ENCODE measurements at places on chromosomes 16 and 17.
A peak's percentile ranks its signal among the peaks of the same experiment; 100 is the strongest.

- DNase-seq: no peak
Observed at GRCh38 chr16:62965831-62966230, 929.6 kb upstream of the CDH8 start.

GRCh38 chr17:76686538-76687297 lies 24.0 kb downstream of the MXRA7 start:
- no peak for DNase-seq

GRCh38 chr17:4610162-4610561 lies 25.8 kb downstream of the SMTNL2 start:
- no peak for DNase-seq

DNA sequence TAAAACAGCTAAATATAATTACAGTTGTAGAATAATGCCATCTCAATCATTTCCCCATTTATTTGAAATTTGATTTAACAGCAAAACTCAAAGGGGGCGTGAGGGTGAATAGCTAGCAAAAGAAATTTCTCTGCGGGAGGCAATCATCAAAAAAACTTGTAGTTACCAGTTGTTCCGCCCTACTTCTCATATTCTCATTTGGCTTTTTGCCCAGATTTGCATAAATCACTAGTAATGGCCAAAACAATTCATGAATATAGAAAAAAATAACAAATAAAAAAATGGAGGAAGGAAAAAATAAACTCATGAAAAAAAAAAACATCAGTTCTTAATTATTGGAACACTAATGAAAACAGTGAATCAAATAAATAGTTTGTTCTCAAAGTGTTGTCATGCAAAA lies 722.6 kb upstream of the KIF2B start:
- no peak for DNase-seq

DNA sequence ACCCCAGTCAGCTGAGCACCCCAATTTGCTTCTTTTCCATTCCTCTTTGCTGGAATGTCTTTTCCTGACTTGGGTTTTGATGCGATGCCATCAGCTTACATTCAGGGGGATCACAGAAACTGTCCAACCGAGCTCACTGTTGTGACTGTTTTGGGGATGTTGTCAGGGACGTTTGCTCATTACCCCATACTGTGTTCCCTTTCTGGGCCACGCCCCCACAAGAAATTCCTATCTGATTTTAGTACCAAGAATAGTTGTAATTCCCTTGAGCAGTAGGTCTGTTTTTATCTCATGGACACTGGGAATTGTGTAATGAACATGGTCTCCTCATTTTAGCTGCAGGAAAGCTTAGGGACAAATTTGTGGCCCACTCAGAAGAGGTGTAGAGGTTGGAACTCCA lies 2.6 kb upstream of the NTN1 start:
- DNase-seq: no peak

- no peak for DNase-seq
Observed at GRCh38 chr17:17108451-17109049, 66.3 kb downstream of the MPRIP start.

DNA sequence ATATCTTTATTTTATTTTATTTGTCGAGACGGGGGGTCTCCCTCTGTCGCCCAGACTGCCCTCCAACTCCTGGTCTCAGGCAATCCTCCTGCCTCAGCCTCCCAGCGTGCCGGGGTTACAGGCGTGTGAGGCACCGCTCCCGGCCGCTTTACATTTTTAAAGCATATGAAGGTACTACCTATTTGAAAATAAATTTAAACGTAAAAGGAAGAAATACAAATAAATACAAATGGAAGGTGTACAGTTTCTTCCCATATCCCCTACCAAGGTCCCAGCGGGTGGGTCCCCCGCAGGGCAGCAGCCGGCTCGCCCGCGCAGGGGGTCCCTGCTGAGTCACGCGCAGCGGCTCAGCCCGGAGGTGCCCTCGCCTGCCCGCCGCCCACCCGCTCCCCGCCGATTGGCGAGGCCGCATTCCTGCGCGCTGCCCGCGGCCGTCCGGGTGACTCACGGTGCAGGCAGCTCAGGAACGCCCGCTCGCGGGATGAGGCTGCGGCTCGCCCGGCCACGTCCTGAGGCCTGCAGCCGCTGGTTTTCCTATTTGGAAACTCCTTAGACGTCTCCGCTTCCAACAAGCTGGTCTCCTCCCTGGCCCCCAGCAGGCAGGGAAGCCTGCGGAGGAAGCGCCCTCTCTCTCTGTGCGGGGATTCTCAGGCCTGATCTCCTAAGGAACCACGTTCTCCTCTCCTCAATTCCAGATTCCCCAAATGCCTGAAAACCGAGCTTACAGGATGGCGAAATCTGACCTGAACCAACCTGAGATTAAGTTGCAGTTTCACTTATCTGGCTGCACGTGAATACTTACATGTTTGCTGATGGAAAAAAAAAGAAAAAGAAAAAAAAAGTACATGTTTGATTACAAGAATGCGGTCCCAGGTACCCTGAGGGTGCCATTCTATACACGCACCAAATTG lies 54.8 kb upstream of the MAP3K14 start:
- DNase-seq: peak; percentile 94

DNA sequence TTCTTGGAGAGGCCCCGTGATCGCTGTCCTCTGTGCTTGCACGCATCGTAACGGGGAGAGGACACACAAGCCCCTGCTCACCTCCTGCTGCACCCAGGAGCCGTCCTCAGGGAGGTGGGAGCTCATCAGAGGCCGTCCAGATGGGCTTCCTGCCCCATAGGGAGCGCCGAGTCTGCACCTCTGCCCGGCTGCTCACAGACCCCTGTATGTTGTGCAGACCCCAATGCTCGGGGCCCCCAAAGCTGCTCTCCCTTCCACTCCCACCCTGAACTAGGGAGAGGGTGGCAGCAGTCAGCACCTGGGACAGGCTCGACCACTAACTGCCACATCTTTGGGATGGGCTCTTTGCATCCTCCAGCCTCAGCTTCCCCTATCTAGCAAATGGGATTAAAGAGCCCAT lies 4.4 kb upstream of the ZNF469 start:
- no peak for DNase-seq

DNA sequence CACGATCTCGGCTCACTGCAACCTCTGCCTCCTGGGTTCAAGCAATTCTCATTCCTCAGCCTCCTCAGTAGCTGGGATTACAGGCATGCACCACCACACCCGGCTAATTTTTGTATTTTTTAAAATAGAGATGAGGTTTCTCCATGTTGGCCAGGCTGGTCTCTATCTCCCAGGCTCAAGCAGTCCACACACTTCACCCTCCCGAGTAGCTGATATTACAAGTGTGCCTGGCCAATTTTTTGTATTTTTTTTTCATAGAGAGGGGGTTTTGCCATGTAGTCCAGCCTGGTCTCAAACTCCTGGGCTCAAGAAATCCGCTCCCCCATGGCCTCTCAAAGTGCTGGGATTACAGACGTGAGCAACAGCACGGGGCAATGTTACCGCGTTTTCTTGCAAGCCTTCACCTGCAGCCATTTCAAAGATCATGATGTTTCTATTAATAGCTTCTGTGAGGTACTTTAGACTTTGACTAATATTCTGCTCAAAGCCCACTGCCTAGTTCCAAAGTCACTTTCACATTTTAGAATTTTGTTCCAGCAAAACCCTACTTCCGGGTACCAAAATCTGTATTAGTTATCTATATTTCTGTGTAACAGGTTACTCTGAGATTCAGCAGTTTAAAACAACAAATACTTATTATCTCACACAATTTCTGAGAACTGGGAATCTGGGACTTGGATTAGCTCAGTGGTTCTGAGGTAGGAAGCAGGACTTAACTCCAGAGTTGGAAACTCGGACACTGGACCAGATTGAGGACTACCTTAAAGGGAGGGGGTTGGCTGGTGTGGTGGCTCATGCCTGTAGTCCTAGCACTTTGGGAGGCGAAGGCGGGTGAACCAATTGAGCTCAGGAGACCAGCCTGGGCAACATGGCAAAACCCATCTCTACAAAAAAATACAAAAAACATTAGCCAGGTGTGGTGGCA lies 12.0 kb upstream of the MED13 start:
- DNase-seq: no peak

- DNase-seq: no peak
Observed at GRCh38 chr17:74954665-74955421, 17.7 kb downstream of the HID1 start.

DNA sequence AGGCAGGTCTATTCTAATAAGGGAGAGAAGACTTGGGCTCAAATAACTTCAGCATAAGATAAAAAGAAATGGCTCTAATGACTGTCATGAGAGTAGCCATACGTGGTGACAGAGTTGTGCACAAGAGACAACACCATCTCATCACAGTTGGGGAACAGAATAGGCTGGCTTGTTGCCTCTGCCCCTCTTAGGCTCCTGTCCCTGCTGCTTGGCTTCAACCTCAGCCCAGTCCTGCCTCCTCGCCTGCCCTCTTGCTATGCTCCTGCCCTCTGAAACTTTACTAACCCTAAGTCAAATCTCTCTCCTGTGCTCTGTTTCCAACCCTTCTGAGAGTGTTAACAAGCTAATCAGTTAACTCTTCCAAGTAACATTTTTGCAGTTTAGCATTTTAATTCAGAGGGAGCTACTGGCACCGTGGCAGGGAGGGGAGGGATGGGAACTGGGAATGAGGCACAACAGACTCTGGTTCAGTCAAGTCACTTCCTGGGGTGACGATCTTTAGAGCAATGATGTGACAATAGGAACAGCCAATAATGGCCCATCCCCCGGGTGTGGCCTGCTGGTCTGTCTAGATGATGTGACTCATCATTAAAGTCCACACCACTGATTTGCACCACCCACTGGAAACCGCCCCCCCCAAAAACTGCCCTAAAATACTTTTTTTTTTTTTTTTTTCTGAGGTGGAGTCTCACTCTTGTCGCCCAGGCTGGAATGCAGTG lies 35.5 kb downstream of the DNAH17 start:
- DNase-seq: no peak

DNA sequence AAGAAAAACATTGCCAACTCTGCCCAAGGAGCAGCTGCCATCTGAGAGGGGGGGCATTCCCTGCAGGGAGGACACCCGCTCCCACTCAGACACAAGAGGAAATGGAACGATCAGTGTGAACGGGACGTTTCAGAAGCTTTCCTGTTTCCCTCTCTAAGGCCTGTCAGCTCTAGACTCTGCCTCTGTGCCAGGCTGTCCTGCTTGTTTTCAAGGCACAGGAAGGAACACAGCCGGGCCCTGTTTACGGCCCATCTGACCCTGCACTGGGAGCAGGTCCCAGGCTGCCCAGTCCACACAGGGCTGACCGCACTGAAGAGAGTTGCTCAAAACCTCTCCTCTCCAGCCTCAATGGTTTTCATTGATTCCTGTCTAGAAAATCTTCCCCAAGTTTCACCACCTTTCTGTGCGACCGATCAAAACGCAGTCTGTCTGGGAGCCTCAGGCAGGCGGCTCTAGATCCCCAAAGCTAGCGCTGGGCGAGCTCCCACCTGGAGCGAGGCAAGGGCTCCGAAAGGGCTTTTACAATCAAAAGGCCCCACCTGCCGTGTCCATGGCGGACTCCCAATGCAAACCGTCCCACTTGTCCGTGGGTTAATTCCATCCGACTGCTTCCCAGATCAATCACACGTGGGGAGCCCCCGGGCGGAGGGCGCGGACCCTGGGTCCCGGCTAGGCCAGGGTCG lies 1.5 kb downstream of the PIEZO1 start:
- DNase-seq: no peak

GRCh38 chr17:27747462-27748359 lies 52.6 kb downstream of the NOS2 start:
- DNase-seq: no peak

DNA sequence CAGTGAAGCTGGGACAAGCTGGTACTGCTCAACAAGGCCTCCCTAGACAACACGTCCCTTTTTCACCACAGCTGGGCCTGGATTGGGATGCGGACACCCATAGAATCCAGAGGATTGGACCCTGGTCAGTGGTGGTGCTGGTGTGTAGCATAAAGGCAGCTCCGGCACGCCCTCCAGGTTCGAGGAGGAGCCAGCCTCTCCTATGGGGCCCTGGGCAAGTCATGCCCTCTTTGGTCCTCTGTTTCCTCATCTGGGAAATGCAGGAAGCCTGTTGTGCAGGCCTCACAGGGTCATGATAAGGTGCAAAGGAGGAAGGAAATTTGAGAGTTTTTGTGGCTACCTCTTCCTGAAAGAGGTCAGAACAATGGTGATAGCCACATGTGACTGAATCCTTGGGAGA lies 1741.7 kb downstream of the TP53TG3F start:
- no peak for DNase-seq

- DNase-seq: no peak
Observed at GRCh38 chr16:87652799-87653198, 50.5 kb downstream of the JPH3 start.

- no peak for DNase-seq
Observed at GRCh38 chr17:50830994-50831393, 4.4 kb upstream of the WFIKKN2 start.

- no peak for DNase-seq
Observed at GRCh38 chr17:41567317-41567716, 4.5 kb downstream of the KRT9 start.

- DNase-seq: no peak
Observed at GRCh38 chr16:56202036-56202435, 10.7 kb downstream of the GNAO1 start.

DNA sequence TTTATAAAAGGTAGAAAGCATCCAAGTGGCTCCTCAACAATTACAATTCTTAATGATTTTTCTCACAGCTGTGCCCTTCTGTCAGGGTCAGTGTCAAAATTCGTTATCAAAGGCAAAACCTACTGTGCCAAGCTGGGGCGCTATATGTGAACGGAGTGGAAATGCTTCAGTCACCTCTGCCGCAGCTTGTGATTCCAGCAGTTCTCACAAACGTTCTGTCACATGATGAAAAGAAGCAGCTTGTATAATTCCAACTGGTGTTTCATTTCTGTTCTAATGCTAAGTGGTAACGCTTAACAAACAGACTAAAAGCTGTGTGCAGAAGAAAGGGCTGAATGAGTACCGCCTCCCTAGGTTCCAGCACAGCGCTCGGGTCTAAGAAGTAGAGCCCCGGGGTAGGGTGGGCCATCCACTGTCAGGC lies 14.2 kb downstream of the PLD6 start:
- no peak for DNase-seq

DNA sequence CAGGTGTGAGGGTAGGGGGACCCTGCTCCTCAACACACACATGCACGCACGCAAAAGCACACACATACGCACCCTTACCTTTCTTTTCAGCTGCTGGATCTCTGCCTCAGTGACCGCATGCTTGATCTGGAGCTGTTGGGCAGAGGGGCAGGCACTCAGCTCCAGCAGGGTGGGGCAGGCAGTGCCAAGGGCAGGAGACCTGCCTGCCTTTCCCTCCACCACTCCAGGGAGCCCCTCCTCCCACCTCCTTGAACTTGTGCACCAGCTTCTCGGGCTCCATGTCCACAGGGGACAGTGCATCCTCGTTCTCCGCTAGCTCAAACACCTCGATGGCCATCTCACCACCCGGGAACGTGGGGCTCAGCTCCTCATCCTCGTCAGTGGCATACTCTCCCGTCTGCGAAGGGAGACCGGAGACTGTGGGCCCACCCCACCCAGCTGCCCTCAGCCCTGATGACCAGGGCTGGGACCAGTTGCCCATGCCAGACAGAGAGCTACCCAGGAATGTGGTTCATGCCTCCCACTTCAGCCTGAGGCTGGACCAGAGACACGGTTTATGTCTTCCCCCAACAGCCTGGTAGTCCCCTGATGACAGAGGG lies 9.3 kb upstream of the SAMD14 start:
- DNase-seq: no peak

GRCh38 chr17:21015564-21015963 lies 27.2 kb downstream of the USP22 start:
- DNase-seq: no peak

GRCh38 chr17:82477934-82478333 lies 19.4 kb downstream of the NARF start:
- DNase-seq: no peak

GRCh38 chr17:15999974-16000827 lies 577 bp downstream of the TTC19 start:
- DNase-seq: no peak
